RPMI7951 (cell line): ENCODE measurements at places on chromosomes 2 and 18. TPM values are rescaled to one million over a fixed set of nuclear protein-coding genes. Genes with fewer than 3 reads are reported as not detected.

DNA sequence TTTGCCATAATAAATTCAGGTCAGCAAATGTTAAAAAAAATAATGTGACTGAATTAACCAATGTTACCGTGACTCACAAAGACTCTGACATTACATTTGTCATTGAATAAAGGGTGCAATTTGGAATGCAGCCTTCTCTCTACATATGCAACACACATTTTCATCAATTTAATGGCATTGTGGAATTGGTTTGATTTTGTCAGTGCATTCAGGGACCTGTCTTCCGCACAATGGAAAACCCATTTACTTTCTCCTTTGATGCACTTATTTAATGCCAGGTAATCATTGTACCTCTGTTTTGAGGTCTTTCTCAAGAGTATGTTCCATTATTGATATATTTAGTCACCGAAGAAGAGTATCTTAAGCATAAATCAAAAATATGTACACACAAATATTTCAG is 1099.3 kb downstream of the SOCS6 start:
- no peak for DNase-seq

DNA sequence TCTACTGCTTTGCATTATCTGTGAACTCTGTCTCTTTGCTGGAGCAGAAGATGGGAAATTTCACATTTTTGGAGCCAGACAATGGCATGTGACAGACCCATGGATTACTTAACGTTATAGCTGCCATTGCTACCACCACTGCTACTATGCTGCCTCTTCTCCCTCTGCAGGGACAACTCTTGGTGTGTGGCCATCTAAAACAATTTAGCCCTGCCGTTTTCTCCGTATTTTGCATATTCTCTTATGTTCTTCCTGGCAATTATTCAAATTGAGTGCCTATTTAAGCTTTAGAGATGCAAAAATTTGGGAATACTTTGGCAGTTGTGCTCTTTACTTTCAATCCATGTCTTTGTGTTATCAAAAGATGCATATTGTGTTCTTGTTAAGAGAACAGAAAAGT is 386.8 kb downstream of the XIRP2 start:
- no peak for DNase-seq

- DNase-seq, result no peak
Measured at GRCh38 chr2:49042488-49042887, 111.8 kb downstream of the FSHR start.

Gene ABCB11
- total RNA-seq, result not detected in 2 replicates
